ENCODE measurements at places on chromosomes 7 and 10.

DNA sequence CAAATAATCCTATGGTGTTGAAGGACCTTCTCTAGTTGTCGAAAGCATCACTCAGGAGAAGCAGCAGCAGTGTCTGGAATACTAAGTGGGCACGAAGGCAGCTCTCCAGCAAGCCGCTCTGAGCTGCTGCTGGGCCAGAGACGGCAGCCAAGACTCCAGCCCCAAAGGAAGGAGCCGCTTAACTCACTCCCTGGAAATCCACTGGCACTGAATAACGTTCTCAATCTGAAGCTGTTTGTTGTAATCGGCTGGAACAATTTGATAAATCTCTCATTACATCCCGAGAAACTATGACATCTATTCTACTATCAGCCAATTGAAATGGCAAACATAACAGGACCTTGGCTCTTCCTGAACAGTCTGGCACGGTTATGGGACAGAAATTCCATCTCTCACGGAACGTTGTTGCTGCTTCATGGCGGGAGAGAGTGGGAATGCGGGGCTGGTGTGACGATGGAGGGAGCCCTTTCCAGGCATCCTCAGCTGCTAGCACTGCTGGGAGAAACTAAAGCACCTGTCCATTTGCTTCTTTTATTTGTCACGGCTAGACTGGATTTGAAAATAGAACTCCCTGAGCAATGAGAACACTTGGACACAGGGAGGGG, 331.5 kb upstream of the RNF32 start:
- DNase-seq, result no peak

DNA sequence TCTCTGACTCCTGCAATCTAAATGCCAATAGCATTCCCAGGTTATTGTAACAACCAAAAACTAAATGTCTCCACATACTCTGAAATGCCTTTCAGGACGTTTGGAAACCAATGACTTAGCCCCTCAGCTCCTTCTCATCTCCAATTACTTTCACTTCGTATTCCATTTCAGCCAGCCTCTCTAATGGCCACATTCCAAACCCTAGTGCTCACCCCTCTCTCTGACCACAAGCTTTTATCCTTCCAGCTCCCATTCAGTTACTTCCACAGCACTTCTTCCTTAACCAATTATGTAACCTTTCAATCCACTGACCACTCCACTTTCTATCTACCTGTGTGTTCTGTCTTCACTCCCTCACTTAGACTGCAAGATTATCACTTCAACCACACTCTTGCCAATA, 4.3 kb downstream of the NOC3L start:
- DNase-seq, result no peak

GRCh38 chr7:13276977-13277376, 589.5 kb downstream of the ARL4A start:
- no peak for DNase-seq

DNA sequence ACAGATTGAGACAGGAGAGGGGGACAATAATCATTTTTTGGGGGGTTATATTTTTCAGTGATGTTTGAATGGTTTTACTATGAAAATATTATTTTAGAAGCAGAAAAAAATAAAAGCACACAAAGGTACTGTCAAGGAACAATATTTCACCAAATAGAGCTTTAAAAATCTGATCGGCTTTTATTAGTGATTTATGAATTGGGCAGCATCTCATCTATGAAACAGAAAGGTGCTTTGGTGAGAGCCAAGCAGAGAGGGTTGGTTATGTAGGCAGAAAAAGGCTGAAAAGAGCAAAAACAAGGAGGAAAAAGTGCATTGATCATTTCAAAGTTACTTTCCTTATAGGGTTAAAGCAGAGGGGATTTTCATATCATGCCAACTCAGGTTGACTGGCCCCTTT, 26.4 kb upstream of the CPA2 start:
- no peak for DNase-seq

- DNase-seq, result no peak
Measured at GRCh38 chr10:124019886-124020797, 73.3 kb downstream of the CHST15 start.

- DNase-seq, result no peak
Measured at GRCh38 chr7:106848851-106849442, 16.1 kb upstream of the PIK3CG start.
